Progenitor cell of endocrine pancreas (in vitro differentiated cells): ENCODE measurements at places on chromosomes 5 and 9.

DNA sequence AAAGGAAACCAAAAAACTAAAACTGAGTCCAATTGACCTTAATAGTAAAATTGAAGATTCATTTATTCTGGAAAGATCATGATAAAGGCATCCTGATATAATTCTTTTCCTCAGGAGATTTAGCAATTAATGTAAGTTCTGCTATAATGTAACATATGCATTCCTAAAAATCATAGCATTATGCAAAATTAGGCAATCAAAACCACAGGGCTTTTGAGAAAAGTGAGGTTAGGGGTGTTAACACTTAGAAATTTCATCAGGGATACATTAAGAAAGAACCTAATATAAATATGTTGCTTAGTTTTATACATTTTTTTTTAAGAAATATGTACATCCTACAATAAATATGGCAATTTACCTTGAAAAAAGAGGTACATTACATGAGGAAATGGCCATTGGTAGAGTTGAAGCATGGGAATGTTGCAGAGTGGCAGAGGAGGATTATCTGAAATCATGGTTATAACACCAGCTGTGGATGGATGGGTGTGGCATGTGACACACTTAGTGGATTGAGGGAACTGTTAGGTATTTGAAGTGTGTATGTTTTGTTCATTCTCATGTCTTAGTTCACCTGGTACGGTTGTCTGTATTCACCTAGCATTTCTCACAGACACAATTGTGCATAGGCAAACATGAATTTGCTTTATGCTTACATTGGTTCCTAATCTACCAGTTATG, 51.1 kb downstream of the CCNH start:
- no peak for DNase-seq

- DNase-seq = no peak
Observed at GRCh38 chr5:118043531-118043930, 944.8 kb downstream of the DTWD2 start.

- peak; percentile 51 for DNase-seq
Observed at GRCh38 chr5:79133657-79134451, 22.2 kb downstream of the BHMT start.

GRCh38 chr5:130526708-130527107, 622.4 kb downstream of the CHSY3 start:
- DNase-seq = no peak

GRCh38 chr5:76958991-76959767, 6.3 kb downstream of the CRHBP start:
- no peak for DNase-seq

DNA sequence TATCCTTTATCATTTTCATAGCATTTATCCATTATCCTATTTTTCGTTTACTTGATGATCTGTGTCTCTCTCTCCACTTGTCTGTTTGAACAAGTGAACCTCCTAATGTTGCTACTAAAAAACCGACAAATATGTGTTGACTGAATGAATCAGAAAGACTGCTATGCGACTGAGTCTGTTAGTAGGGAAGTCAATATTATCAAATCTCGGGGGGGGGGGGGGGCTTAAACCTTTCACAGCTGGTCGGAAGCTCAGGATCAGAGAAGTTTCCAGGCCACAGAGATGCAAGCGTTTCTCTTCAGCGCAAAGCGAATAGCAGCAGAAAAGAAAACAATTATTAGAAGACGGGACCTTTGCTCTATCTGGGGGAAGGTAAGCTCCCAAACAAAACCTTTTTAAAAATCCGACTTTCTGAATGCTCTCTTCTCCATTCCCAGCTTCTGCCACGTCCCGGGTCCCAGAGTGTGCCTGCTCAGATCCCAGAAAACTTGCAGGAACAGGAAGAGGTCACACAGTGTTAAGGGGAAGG, 412 bp downstream of the RIOK2 start:
- DNase-seq = no peak

- no peak for DNase-seq
Observed at GRCh38 chr5:180120237-180121101, 48.9 kb upstream of the RNF130 start.

- no peak for DNase-seq
Observed at GRCh38 chr9:116149844-116150243, 3.7 kb upstream of the PAPPA start.

DNA sequence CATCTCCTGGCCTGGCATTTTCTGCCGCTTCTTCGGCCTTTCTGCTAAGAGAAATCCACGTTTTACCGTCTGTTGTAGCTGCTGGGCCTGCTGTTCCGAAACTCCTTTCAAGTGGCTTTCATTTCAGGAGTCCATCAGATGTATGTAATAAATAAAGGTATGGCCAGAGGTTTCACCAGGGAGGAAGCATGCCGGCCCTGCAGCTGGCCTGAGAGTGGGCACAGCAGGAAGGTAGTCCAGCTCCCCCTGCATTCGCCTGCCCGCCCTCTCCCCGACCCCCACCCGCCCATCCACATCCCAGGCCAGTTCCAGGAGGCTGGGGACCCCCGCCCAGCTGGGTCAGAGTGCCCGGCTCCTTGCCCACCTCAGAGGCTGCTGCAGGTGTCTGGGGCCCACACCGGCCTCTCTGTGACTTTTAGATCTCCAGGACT, 46.4 kb upstream of the EXOC3 start:
- DNase-seq = no peak

DNA sequence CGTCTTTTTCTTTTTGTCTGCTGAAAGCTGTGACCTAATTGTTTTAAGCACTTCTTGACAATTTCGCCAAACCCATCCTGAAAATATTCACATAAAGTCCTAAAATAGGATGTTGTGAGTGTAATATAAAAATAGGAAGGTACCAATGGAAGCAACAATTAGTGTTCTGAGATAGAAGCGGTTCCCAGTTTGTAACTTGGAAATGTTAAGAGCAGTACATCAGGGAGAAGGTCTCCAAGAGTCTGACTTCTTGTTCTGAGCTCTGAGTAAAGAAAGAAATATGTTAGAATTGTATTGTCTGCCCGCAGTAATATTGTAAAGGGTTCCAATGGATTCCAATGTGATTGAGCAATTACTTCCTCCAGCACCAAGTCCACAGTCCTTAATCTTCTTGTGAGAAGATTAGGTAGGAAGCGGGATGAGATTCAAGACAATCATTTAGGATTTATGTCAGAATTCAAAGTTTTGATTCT, 3.9 kb downstream of the VCAN start:
- no peak for DNase-seq

DNA sequence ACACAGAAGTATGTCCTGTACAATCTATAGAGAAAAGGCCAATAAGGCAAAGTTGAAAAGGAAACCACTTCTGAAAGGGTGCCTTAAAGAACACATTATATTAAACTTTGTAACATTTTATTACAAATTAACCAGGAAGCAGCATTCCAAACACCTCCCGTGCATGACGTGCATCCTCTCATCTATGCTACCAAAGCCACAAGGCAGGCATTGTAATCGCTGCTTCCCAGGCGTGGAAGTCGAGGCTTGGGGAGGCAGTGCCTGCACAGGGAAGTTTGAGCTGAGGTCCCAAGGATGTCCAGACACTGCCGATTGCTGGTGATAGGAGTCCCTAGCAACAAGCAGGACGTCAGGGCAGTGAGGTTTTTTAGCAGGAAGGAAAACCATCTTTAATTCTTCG, 44.3 kb upstream of the BARHL1 start:
- no peak for DNase-seq

- DNase-seq = no peak
Observed at GRCh38 chr9:113476511-113476916, 13.0 kb downstream of the RGS3 start.

GRCh38 chr9:95217936-95218335, 99.6 kb downstream of the FANCC start:
- no peak for DNase-seq

GRCh38 chr5:167208911-167209310, 1082.5 kb upstream of the WWC1 start:
- DNase-seq = no peak

DNA sequence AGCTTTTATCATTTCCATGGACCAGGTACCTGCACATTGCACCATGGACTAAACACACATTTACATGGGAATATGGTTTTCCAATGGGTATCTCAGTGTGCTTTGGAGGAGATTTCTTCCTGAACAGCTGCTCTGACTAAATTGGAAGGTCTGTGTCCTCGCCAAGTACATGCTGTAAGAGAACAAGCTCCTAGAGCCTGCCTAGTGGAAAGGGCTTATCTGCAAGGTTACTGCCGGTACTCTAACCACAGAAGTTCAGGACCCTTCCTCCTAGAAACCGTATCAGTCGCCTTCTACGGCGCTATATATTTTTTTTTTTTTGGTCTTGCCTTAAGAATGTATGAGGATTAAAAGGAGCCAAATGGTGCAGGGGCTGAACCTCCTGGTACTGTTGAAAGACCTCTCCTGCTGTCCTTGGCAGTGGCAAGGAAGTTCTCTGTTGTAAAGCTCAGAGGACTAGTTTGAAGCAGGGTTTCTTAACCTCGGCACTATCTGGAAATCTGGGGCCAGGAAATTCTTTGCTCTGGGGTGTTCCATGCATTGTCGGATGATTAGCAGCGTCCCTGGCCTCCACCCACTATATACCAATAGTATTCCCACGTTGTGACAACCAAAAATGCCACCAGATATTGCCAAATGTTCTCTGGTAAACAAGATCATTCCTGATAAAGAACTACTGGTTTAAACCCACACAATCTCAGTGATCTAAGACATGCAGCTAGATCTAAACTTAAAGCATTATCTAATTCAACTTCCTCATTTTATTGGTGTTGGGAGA, 107.4 kb downstream of the FBXO38 start:
- no peak for DNase-seq
